ENCODE measurements at places on chromosomes 13 and 19. TPM values are rescaled to one million over a fixed set of nuclear protein-coding genes. Genes with fewer than 3 reads are reported as not detected.

- H3K4me3 ChIP-seq: no peak overlapping the region
- no peaks in the 10 kb centered on the region for H3K27me3 ChIP-seq
- no peaks in the 10 kb centered on the region for H3K4me1 ChIP-seq
- peaks cover 12% of the 10 kb centered on the region for H3K36me3 ChIP-seq
- no peak overlapping the region for H3K27ac ChIP-seq
Measured at GRCh38 chr19:4687396-4687795, 17.3 kb upstream of the MYDGF start.

DAND5 gene
- total RNA-seq: not detected

GRCh38 chr19:55901369-55902079, 30.6 kb downstream of the NLRP13 start:
- H3K4me1 ChIP-seq: no peaks in the 10 kb centered on the region
- H3K4me3 ChIP-seq: no peak overlapping the region
- H3K36me3 ChIP-seq: no peaks in the 10 kb centered on the region
- H3K27me3 ChIP-seq: no peaks in the 10 kb centered on the region
- no peak for DNase-seq

DNA sequence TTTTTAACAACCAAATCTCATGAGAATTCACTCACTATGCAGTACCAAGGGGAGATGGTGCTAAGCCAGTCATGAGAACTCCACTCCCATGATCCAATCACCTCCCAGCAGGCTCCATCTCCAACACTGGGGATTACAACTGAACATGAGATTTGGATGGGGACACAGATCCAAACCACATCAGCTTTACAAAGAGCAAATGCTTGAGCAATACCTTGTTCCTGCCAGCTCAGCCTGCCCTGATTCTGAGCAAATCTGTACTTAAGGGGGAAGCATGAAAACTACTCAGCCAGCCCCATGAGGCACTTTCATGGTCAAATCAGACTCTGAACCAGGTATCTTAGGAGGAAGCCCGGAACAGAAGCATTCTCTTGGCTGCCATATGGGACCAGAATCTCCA, 259.9 kb downstream of the TBC1D4 start:
- H3K4me3 ChIP-seq: no peak overlapping the region
- no peaks in the 10 kb centered on the region for H3K36me3 ChIP-seq
- no peak overlapping the region for H3K27ac ChIP-seq
- peaks cover 20% of the 10 kb centered on the region for H3K27me3 ChIP-seq
- peaks cover 8% of the 10 kb centered on the region for H3K4me1 ChIP-seq

- H3K27ac ChIP-seq: no peak overlapping the region
- no peaks in the 10 kb centered on the region for H3K36me3 ChIP-seq
- no peak overlapping the region for H3K4me3 ChIP-seq
- peak; percentile 5 for DNase-seq
- no peaks in the 10 kb centered on the region for H3K27me3 ChIP-seq
Measured at GRCh38 chr13:38763446-38764381, 76.8 kb downstream of the FREM2 start.

SRRM5 gene
- total RNA-seq: 0.41 TPM

ZNF429 gene
- 14.7 TPM for total RNA-seq

DNA sequence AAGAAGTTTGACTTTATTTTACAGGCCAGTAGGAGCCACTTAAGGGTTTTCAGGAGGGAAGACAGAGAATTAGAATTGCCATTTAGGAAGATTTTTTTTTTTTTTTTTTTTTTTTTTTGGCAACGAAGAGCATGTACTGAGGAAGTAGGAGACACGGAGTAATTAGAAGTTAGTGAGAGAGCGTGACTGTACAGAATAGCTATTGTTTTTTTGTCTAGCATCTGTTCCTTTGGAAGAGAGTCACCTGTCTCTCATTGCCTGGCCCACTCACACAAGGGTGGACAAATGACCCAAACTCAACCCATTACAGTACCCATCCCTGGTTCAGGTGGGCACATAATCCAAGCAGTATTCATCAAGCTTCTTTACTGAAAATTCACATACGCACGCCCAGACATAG, 166.7 kb downstream of the LACC1 start:
- H3K4me1 ChIP-seq: no peaks in the 10 kb centered on the region
- H3K27me3 ChIP-seq: peaks cover 16% of the 10 kb centered on the region
- no peak for DNase-seq
- no peaks in the 10 kb centered on the region for H3K36me3 ChIP-seq

DNA sequence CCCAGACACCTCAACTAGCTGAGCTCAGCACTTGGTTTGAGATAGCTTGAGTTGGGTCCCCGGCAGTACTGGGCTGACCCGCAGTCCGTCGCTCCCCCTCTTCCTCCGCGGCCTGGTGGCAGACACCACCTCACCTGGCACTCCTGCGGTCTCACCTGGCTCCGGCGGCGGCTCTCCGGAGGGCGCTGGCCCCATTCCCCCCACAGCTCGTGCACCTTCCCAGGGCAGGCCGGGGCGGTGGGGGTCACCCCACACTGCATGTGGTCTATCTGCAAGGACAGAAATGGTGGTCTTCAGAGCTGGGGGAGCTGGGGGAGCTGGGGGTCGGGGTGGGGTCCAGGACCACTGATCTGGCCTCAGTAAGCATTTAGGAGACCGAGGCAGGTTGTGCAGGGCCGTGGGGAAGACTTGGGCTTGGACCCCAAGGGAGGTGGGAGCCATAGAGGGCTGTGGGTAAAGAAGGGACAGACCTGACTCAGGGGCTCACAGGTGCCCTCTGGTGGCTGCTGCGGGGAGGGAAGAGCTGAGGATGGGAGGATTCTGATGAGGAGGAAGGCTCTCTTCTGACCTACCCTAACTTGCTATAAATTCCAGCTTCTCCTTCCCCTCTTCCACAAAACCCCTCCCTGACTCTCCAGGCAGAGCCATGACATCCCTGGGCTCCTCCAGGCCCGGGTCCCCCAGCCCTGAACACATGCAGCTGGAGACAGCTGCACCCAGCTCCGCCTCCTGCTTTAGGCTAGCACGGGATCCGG, 6.7 kb upstream of the PLIN4 start:
- H3K4me3 ChIP-seq: no peak overlapping the region
- peak; percentile 84 for DNase-seq
- no peaks in the 10 kb centered on the region for H3K4me1 ChIP-seq
- no peak overlapping the region for H3K27ac ChIP-seq
- H3K36me3 ChIP-seq: no peaks in the 10 kb centered on the region

GADD45B gene
- 98.3 TPM for total RNA-seq

DNA sequence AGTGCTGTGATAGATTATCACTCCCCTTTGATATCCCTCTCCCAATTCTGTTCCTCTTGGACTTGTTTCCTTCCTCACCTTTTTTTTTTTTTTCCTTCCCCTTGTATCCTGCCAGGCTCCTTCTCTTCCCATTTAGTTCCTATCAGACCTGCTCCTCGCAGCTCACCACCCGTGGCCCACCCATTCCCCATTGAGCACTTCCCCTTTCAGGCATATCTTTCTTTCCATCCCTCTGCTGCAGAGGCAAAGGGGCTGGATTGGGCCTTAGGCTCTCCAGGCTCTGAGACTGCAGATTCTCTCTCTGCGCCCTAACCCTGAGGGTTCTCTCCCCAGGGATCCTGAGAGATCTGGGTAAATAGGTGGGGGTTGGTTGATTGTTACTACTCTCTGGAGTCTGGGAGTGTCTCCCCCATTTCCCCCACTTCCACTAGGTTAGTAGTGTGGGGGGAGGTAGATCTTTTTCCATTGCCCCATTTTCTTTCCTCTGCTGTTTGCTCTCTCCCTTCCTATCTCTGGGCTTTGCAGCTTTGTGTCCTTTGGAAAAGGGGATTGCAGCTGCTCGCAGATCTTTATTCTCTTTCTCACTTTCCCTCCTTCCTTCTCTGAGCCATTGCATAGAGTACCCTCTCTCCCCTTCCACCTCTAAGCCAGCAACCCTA, 2.3 kb downstream of the ARHGAP35 start:
- H3K4me3 ChIP-seq: no peak overlapping the region
- peaks cover 12% of the 10 kb centered on the region for H3K36me3 ChIP-seq
- no peak overlapping the region for H3K27ac ChIP-seq
- no peak for DNase-seq

Measured in activated CD8-positive, alpha-beta T cell treated with anti-CD3 and anti-CD28 coated beads for 36 hours (primary cell).